Left cardiac atrium (tissue), 4 donors: ENCODE measurements at places on chromosomes 5 and 9.

GRCh38 chr5:159262472-159262858, 625 bp upstream of the UBLCP1 start:
- DNase-seq = no peak

- DNase-seq = peak; percentile 42
Observed at GRCh38 chr5:176542135-176542595, 5.0 kb upstream of the RNF44 start.

DNA sequence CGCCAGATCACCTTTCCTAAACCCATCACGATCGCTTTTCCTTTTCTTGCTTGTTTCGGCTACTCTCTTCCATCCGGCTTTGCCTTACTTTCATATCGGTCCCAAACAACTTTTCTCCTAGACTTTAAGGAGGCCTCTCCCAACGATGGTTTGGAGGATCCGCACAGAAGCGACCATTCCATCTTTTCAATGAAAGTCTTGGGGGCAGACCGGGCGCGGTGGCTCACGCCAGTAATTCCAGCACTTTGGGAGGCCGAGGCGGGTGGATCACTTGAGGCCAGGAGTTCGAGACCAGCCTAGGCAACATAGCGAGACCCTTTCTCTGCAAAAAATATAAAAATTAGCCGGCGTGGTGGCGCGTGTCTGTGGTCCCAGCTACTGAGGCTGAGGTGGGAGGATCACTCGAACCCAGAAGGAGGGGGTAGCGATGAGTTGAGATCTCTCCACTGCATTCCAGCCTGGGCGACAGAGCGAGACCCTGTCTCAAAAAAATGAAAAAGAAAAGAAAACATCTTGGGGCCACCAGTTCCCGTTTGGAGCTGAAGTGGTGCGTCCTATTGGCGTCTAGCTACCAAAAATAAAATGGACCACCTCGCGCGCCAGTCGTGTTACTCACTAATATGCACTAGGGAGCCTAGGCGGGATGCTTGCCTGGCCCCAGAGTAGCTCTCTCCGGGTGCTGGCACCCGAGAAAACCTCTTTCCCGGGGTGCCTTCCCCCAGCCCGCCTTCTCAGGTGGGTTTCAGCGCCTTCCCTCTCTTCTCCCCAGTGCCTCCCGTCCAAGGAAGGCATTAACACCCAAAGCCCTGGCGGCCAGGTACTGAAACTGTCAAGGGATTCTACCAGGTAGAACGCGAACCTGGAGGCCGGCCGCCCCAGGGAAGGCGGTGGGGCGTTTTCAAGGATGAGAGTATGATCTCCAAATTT, 800 bp upstream of the AP3B1 start:
- peak; percentile 48 for DNase-seq

GRCh38 chr5:43648499-43649124, 45.6 kb downstream of the NNT start:
- no peak for DNase-seq

GRCh38 chr9:129462360-129462759, 158.5 kb downstream of the C9orf50 start:
- DNase-seq = no peak
